ENCODE measurements at places on chromosomes 1 and 21. TPM values are rescaled to one million over a fixed set of nuclear protein-coding genes. Genes with fewer than 3 reads are reported as not detected.

CR1L gene
- polyA plus RNA-seq, result not detected

DNA sequence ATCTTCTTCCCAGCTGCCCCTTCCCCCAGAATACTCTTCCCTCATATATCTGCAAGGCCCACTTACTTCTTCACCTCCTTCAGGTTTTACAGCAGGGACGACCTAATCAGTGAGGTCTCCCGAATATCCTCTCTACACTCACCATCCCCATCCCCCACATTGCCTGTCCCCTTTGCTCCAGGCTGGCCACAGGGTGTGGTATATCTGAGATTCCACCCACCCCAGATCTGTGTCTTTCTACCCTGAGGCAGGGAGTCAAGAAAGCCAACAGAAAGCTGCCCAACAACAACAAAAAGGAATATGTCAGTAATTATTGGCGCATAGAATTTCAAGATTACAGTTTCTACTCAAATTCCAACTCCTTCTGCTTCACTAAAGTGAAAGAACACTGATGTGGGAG, 30.0 kb upstream of the OPRD1 start:
- H3K4me1 ChIP-seq, result no peaks in the 10 kb centered on the region
- no peak for DNase-seq
- H3K27ac ChIP-seq, result no peak overlapping the region
- no peaks in the 10 kb centered on the region for H3K36me3 ChIP-seq

DNA sequence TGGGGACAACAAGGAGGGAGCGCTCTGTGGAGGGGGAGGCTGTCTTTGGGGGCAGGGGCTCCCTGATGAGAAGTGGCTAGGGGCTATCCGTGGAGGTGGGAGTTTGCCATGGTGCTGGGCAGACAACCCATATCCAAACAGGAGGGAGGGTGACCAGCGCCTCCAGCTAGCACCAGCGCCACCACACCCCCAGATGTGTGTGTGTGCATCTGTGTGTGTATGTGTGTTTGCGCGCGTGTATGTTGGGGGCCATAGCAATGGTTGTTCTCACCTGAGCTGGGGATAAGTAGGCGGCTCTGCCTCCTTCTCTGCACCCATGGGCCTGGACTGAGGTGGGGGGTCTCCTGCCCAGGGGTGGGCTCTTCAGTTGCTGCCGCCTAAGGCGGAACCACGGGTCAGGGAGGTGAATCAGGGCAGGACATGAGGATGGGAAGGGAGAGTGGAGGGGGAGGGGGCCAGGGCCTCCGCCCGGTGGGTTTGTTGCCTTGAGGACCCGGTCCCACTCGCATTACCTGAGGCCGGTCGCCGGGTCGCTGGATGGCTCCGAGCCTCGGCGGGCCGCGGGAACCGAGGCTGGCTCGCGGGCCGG, 345 bp downstream of the HPCAL4 start:
- no peak for DNase-seq
- H3K27me3 ChIP-seq, result peaks cover 63% of the 10 kb centered on the region
- H3K4me3 ChIP-seq, result no peak overlapping the region
- no peak overlapping the region for H3K27ac ChIP-seq
- no peaks in the 10 kb centered on the region for H3K36me3 ChIP-seq

GRCh38 chr1:117664314-117664713, 58.5 kb downstream of the TENT5C start:
- no peak for DNase-seq
- no peaks in the 10 kb centered on the region for H3K27me3 ChIP-seq
- no peaks in the 10 kb centered on the region for H3K4me1 ChIP-seq
- no peaks in the 10 kb centered on the region for H3K36me3 ChIP-seq

KIFAP3 gene
- polyA plus RNA-seq, result 42.9 TPM

BLACAT1 gene
- not detected for polyA plus RNA-seq

LYPD8 gene
- not detected for polyA plus RNA-seq

CFAP126 gene
- polyA plus RNA-seq, result not detected

DNA sequence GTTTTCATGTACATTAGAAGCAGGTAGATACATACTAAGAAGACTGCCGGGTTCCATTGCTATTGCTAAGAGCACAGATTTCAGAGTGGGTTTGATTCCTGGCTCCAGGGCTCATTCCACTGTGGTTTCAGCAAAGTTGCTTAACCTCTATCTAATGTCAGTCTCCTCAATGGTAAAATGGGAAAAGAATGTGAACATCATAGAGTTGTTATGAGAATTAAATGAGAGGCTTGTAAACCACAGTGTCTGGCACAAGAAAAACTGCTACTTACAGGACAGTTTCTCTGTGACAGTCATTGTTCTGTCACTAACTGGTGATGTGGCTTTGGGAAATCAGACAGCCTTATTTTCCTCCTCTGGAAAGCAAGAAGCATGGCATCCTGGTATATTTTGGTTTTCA, 10.7 kb upstream of the PLXNA2 start:
- no peak overlapping the region for H3K27ac ChIP-seq
- no peak overlapping the region for H3K4me3 ChIP-seq
- DNase-seq, result peak; percentile 91
- H3K27me3 ChIP-seq, result no peaks in the 10 kb centered on the region
- H3K4me1 ChIP-seq, result no peaks in the 10 kb centered on the region

DNA sequence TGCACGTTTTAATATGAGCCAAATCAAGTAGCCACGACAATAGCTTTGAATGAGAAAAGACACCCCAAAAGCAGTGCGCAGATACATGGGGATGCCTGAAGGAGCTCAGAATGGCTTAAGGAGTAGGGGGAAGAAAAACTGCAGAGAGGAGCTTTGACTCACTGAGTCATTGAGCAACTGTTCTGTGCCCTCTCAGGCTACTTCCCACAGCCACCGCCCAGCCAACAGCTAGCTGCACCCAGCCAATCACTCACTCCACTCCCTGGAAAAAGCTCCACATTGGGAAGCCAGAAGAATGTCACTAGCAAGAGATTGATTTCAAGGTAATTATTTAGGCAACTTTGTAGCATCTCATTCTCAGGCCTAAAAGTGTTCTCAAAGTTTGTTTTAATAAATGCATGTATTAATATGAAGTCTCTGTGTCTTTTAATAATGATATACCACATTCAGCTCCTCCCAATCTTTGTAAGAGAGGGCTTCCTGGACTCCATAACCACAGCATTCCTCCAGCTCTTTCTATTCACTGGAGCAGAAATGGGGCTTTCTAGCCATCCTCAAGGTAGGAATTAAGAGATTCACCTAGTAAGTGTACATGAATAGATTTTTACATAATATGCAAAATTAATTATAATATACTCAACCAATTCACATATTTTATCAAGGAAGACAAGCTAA, 16.8 kb downstream of the DUSP10 start:
- no peak overlapping the region for H3K4me3 ChIP-seq
- H3K36me3 ChIP-seq, result peaks cover 2% of the 10 kb centered on the region
- H3K27me3 ChIP-seq, result no peaks in the 10 kb centered on the region
- H3K4me1 ChIP-seq, result peaks cover 7% of the 10 kb centered on the region
- no peak overlapping the region for H3K27ac ChIP-seq

OR2T33 gene
- polyA plus RNA-seq, result not detected

SYT14 gene
- 0.93 TPM for polyA plus RNA-seq

DNA sequence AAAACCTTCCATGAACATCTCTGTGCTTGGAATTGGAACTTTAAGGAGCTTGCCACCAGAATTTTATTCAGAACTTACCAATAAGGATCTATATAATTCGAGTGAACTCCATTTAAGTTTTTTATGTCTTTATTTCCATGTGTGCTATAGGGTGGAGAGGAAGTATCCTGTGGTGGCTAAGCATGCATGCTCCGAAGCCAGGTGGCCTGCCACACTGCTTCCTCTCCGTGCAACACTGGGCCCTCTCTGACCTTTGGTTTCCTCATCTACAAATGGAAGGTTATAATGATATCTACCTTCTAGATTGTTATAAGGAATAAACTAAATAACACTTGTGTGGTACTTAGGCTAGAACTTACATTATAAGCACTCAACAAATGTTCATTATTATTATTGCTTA, 382.1 kb downstream of the PTPRC start:
- H3K4me3 ChIP-seq, result no peak overlapping the region
- no peaks in the 10 kb centered on the region for H3K4me1 ChIP-seq
- DNase-seq, result no peak
- no peaks in the 10 kb centered on the region for H3K36me3 ChIP-seq

VHLL gene
- not detected for polyA plus RNA-seq

RIPPLY3 gene
- 0.03 TPM for polyA plus RNA-seq

DNA sequence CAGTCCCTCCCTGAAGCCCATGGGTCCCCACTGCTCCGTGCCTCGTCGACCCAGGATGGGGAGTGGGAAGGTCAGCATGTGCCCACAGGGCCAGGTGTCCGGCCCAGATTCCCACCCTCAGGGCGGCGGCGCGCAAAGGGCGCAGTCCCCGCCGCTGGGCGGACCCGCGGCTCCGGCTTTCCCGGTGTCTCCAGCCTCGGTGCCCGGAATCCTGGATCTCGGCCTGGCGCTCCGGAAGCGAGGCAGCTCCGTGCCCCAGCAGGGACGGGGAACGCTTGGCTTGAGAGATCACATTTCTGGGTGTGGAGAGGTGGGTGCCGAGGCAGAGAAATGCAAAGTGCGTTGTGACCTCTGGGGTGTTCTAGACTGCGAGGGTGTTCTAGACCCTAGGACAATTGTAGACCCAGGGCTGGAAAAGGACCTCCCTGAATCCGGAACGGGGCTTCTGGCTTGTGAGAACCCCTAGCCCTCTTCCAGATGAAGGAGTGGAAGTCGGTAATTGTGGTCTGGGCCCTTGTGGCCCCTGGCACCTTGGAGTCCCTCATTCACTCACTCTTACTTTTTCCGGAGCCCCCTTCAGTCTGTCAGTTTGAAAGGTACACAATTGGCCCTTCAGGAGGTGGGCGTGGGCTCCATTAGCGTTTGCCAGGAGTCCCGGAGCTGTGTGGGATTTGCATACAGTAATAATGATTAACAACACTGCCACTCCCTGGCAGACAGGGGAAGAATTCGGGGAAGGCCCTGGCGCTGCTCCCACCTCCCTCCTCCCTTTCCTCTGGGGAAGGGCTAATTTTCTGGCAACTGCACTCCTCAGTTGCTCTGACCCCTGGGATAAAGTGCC, 1.6 kb upstream of the KCND3 start:
- peak; percentile 8 for DNase-seq
- no peaks in the 10 kb centered on the region for H3K4me1 ChIP-seq
- H3K36me3 ChIP-seq, result no peaks in the 10 kb centered on the region
- no peak overlapping the region for H3K4me3 ChIP-seq
- no peak overlapping the region for H3K27ac ChIP-seq
- peaks cover 33% of the 10 kb centered on the region for H3K27me3 ChIP-seq

E2F2 gene
- 0.26 TPM for polyA plus RNA-seq

DNA sequence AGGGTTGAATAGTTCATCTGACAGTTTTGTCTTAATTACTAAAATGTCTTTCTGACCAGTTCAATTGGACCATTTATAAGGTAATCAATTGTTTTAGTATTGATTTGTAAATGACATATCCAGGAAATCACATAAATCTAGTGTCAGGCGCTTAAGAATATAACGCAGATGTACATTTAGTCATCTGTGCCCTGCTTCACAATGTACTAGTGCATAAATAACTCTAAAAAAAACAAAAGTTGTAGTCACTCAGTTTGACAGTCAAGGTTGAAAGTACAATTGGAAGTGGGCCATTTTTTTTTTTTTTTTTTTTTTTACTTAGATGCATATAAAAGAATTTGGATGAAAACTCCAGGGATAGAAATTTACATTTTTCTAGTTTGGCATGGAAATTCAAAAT, 490.4 kb downstream of the PTPRC start:
- no peaks in the 10 kb centered on the region for H3K4me1 ChIP-seq
- H3K27ac ChIP-seq, result no peak overlapping the region
- H3K36me3 ChIP-seq, result no peaks in the 10 kb centered on the region

IFNLR1 gene
- not detected for polyA plus RNA-seq

- H3K4me3 ChIP-seq, result no peak overlapping the region
- peaks cover 17% of the 10 kb centered on the region for H3K27me3 ChIP-seq
- no peaks in the 10 kb centered on the region for H3K36me3 ChIP-seq
- H3K4me1 ChIP-seq, result no peaks in the 10 kb centered on the region
- no peak overlapping the region for H3K27ac ChIP-seq
- peak; percentile 29 for DNase-seq
Observed at GRCh38 chr1:34885405-34886247, 26.1 kb upstream of the SMIM12 start.

DNA sequence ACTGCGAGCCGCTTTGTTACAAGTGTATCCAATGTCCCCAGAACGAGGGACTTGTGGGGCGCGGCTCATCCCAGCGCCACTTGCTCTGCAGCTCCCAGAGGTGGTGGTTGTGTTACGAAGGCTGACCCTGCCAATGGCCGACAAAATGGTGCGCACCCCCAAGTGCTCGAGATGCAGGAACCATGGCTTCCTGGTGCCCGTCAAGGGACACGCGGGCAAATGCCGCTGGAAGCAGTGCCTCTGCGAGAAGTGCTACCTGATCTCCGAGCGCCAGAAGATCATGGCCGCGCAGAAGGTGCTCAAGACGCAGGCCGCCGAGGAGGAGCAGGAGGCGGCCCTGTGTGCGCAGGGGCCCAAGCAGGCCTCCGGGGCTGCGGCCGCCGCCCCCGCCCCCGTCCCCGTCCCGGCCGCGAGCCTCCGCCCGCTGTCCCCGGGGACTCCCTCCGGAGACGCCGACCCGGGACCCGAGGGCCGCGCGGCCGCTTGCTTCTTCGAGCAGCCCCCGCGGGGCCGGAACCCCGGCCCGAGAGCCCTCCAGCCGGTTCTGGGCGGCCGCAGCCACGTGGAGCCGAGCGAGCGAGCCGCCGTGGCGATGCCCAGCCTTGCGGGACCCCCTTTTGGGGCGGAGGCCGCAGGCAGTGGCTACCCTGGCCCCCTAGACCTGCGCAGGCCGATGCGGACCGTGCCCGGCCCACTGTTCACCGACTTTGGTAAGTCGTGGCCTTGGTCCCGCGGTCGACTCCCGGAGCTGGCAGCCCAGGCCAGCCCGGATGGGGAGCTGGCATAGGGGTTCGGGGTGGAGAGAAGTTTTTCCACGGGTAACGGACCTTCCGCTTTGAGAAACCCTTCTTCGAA, at the start of gene DMRTB1:
TSS of gene DMRTB1 (plus strand) at position 79 of the 855 bp plus-strand sequence. CDS start at position 134, 55 bp downstream.
- H3K27ac ChIP-seq, result no peak within 1 kb of the TSS

TACSTD2 gene
- polyA plus RNA-seq, result not detected

CCDC17 gene
- polyA plus RNA-seq, result 0.05 TPM

- H3K4me3 ChIP-seq, result no peak overlapping the region
- DNase-seq, result peak; percentile 36
- H3K27ac ChIP-seq, result no peak overlapping the region
Observed at GRCh38 chr1:111334169-111334568, 43.5 kb downstream of the CHIA start.

- DNase-seq, result peak; percentile 87
- no peak overlapping the region for H3K27ac ChIP-seq
- no peaks in the 10 kb centered on the region for H3K36me3 ChIP-seq
- no peaks in the 10 kb centered on the region for H3K27me3 ChIP-seq
- no peak overlapping the region for H3K4me3 ChIP-seq
Observed at GRCh38 chr1:63794939-63795378, 21.1 kb downstream of the ROR1 start.
